Sciatic nerve (tissue), 2 donors: ENCODE measurements at places on chromosomes 2 and 18. TPM values are rescaled to one million over a fixed set of nuclear protein-coding genes. Genes with fewer than 3 reads are reported as not detected.

DNA sequence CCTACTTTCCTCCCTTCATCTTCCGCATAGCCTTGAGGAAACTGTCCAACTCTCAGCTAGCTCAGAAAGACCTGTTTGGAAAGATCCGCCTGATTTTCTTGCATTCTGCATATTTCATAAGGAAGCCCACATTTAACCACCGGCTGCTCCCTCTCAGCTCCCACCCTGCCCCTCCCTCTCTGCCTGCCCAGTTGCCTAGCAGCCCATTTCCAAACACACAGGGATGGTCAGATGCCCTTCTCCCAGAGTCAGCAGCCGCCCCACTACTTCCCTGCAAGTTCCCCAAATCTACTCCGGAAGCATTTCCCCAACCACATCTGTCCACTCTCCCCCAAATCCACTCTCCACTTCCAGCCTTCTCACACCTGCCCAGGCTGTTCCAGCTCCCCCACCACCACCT, 96.0 kb downstream of the TNS1 start:
- no peak for DNase-seq

- peak; percentile 80 for DNase-seq
Observed at GRCh38 chr2:86037141-86037794, 68.4 kb downstream of the POLR1A start.

GRCh38 chr2:151228847-151229512, 32.7 kb downstream of the RBM43 start:
- no peak for DNase-seq

- no peak for DNase-seq
Observed at GRCh38 chr2:147594038-147594437, 250.8 kb upstream of the ACVR2A start.

GRCh38 chr2:188974164-188974563, at the start of gene COL3A1:
Gene COL3A1 (plus strand): TSS chr2:188974373. CDS start chr2:188974490, 117 bp downstream.
- peak; percentile 60 for DNase-seq

GRCh38 chr2:230874876-230875275, 10.1 kb downstream of the ITM2C start:
- DNase-seq = no peak

GRCh38 chr2:11303290-11304013, 41.0 kb downstream of the ROCK2 start:
- DNase-seq = no peak

- no peak for DNase-seq
Observed at GRCh38 chr18:61731693-61732376, 161.0 kb downstream of the RNF152 start.

- no peak for DNase-seq
Observed at GRCh38 chr2:44616667-44617155, 255.0 kb downstream of the CAMKMT start.

- DNase-seq = no peak
Observed at GRCh38 chr2:118388771-118389170, 300.5 kb downstream of the INSIG2 start.

DNA sequence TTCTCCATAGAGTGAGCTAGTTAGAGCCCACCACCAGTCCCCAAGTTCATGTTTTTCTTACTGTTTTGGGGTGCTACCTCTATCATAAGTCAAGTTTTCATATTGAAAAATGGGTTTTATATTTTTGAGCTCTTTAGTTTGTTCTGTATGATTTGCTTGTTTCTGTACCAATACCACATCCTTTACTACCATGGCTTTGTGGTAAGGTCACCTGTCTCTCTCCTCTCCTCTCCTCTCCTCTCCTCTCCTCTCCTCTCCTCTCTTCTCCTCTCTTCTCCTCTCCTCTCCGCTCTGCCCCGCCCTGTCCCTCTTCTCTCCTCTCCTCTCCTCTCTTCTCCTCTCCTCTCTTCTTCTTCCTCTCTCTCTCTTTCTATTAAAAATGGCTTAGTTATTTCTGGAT, 22.1 kb upstream of the LBH start:
- DNase-seq = no peak

DNA sequence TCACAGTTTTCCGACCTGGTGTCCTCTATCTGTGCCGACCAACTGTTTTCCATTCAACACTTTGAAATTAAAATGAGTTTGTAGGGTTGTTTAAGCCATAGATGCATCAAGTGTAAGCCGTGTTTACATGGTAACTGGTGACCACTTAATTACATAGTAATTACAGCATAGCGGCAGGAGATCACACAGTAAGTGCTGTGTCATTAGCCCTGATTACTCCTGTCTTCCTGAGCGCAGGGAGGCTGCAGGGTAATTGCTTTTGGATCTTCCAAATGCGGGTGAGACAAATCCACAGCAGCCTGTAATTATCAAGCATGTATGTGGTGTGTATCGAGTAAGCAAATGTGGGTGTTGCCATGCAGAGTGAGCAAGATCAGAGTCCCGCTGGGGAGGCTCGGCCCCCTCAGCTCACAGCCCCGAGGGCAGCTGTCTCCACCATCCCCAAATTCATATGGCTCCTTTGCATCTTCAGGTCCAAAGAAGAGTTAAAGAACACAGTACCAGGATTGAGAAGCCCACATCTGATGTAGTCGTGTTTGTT, 71.5 kb upstream of the HDAC4 start:
- DNase-seq = peak; percentile 8

- DNase-seq = no peak
Observed at GRCh38 chr2:44731505-44731904, 210.0 kb upstream of the SIX3 start.

DNA sequence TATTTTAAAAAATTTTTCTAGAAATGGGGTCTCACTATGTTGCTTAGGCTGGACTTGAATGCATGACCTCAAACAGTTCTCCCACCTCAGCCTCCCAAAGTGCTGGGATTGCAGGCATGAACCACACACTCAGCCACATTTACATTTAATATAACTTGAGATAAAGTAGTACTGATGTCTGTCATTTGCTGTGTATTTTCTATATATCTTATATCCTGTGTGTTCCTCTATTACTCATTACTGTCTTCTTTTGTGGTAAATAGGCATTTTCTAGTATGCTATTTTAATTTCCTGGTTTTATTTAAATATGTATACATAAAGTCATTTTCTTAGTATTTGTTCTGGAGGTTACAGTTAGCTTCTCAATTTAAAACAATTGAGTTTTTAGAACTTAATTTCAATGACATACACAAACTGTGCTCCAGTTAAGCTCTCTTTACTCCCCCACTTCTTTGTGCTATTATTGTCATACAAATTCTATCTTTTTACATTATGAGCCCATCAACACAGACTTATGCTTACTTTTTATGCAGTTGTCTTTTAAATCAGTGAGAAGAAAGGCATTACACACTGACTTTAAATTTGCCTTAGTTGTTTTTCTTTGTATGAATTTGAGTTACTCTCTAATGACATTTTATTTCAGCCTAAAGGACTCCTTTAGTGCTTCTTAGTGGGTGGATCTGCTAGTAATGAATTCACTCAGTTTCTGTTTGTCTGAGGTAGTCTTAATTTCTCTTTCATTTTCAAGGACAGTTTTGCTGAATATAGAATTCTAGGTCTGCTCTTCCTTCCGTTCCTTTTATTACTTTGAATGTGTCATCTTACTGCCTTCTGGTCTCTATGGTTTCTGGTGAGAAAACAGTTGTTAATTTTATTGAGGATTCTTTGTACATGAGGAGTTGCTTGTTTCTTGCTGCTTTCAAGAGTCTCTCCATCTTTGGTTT, 6.2 kb upstream of the INPP4A start:
- no peak for DNase-seq

DNA sequence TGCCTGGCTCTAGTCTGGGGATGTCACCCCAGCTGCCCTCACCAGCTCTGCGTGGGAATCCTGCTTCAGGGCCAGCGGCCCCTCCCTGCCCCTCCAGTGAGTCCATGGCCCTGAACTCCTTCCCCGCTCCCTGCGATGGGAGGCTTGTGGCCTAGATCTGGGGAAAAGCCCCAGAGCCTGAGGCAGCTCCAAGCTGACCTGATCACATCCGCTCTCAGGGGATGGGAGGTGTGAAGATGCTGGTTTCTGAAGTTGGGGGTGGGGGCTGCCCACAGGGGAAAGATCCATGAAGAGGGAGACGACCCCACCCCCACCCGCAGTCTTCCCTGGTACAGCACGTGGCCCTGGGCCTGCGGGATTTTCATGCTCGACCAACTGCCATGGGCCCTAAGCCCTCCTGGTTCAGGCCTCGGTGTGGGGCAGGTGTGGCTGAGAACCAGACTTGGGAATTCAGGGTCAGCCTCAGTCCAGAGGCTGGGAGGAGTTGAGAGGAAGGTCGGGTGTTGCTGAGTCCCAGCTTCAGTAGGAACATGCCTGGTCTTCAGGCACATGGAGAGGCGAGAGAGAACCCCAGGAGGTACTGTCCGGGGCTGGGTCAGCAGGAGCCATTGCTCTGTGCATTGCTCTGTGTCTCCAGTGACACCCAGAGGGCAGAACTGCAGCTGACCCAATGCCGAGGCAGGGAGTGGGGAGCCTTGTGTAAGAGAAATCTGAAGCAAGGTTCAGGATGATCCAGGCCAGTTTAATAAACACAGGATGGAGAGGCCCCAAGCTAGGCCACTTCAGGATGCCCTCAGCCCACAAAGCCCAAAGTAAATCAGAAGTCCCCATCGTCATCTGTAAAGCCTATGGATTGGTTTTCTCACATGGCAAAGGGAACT, 115.1 kb downstream of the CAPN13 start:
- no peak for DNase-seq

DNA sequence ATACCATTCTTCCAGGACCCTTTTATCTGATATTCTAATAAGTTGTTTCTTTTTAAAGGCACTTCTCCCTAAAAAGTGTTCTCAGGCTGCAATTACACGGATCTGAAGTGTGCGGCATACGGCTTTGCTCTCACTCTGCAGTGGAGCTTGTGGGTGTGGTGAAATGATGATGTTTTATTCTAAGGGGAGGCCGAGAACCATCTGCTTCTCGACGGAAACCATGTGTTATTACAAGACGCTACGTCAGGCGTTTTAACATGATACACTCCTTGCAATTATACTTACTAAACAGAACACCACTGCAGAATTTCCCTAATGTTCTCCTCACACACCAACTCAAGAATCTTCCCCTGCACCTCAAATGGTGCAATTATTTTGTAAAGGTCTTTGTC, 34.9 kb upstream of the CTDP1 start:
- no peak for DNase-seq

DNA sequence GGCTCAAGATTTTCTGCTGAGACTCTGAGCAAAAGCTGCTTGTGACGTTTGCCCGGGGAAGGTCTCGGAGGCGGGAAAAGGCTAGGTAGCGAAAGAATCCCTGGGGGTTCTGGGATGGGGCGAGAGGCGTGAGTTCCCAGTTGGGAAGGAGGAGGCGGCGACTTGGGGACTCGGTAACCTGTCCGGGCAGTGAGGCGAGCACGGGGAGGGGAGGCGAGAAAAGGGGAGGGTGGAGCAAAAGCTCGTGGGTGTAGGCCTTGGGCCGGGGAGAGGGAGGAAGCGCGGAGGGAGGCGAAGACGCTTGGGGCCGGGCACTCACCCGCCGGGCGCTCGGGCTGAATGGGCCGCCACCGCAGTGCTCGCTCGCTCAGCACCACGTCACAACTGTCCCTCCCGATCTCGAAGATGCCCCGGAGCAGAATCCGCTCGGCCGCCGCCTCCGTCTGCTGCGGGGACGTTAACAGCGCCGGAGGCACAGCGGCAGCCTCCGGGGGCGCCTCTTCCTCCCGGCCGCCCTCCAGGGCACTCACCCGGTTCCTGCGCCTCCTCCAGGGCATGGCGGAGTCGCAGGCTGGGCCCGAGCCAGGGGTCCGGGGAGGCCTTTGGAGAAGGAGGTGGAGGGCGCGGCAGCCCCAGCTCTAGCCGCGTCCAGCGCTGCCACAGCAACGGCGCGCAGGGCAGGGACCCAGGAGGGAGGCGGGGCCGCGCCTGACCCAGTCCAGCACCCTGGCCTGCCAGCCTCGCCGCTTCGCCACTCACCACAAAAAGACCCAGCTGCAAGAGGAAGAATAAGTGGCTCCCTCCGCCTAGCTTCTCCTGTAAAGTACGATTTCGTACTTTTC, at the start of gene CERKL:
TSS of gene CERKL (minus strand) at position 656 of the 842 bp plus-strand sequence. CDS start at position 557, 99 bp downstream.
- DNase-seq = peak; percentile 59

DNA sequence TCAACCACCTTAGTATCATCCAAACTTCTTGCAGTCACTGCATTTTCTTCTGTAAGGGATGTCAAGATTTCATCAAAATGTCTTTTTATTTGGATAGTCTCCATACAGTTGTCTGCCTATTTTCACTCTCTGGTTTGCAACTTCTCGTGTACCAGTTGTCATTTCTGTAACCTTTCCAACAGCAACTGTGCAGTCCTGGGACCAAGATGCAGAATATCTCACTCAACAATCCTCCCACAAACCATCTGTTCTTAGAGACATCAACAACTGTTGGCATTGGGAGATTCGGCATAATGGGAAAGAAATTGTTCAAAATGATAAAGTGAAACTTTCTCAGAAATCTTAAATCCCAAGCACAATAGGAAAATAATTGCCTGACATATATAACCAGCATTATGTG, 933.6 kb upstream of the SLC39A10 start:
- DNase-seq = no peak

- no peak for DNase-seq
Observed at GRCh38 chr2:191069606-191070005, 55.6 kb upstream of the STAT1 start.

- peak; percentile 81 for DNase-seq
Observed at GRCh38 chr2:127516041-127516762, 10.1 kb downstream of the IWS1 start.

DNA sequence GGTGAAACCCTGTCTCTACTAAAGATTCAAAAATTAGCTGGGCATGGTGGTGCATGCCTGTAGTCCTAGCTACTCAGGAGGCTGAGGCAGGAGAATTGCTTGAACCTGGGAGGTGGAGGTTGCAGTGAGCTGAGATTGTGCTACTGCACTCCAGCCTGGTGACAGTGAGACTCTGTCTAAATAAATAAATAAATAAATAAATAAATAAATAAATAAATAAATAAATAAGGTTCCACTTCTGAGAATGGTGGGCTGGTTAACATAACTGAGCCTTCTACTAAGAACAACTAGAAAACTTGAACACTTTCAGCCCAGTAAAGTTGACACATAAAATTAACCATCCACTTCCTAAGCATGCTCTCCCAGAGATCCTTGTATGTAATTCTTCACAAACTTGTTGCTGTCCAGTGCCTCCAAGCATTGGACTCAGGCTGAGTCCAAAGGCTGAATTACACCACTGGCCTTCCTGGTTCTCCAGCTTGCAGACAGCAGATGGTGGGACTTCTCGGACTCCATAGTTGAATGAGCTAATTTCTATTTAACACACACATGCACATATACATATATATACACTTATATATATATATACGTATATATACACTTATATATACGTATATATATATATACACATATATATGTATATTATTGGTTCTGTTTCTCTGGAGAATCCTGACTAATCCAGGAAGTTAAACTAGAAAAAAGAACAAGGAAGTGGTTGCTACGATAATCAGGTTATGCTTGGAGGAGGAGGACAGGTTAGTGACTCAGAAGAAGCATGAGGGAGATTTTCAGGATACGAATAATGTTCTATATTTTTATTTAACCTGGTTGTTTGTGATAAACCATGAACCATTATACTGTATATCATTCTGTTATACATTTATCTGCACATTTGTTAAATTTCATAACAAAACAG, 348.8 kb downstream of the METTL4 start:
- DNase-seq = no peak

The CRYGD gene
- total RNA-seq = not detected

The SMYD1 gene
- 0.49 TPM for total RNA-seq

The PLGLB2 gene
- 4.8 TPM for total RNA-seq

The TMEM17 gene
- total RNA-seq = 4.9 TPM

The GATA6 gene
- 5.3 TPM for total RNA-seq

The CFC1B gene
- total RNA-seq = not detected
